HCT116 (cell line): ENCODE measurements at places on chromosomes 12 and 14. TPM values are rescaled to one million over a fixed set of nuclear protein-coding genes. Genes with fewer than 3 reads are reported as not detected.
A peak's percentile ranks its signal among the peaks of the same experiment; 100 is the strongest.

DNA sequence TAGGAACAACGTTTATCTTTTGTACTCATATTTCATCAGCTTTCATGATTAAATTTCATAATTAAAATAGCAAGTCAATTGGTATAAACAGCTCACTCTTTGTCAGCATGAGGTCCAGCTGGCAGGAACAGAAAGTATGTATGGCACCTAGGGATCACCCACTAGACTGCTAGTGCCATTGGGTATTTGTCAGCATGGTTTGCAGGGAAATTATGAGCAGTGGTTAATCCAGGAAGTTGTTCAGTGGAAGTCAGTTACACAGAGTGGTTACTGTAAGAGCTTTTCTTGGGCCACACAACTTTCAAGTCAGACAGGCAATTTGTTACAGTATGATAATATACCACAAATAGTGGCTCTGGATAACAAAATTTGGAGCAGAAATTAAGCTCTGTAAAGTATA, 340.3 kb upstream of the RGS6 start:
- DNase-seq: peak; percentile 16
- peaks cover 10% of the 10 kb centered on the region for H3K4me1 ChIP-seq
- H3K4me3 ChIP-seq: no peak overlapping the region
- no peaks in the 10 kb centered on the region for H3K27me3 ChIP-seq

DNA sequence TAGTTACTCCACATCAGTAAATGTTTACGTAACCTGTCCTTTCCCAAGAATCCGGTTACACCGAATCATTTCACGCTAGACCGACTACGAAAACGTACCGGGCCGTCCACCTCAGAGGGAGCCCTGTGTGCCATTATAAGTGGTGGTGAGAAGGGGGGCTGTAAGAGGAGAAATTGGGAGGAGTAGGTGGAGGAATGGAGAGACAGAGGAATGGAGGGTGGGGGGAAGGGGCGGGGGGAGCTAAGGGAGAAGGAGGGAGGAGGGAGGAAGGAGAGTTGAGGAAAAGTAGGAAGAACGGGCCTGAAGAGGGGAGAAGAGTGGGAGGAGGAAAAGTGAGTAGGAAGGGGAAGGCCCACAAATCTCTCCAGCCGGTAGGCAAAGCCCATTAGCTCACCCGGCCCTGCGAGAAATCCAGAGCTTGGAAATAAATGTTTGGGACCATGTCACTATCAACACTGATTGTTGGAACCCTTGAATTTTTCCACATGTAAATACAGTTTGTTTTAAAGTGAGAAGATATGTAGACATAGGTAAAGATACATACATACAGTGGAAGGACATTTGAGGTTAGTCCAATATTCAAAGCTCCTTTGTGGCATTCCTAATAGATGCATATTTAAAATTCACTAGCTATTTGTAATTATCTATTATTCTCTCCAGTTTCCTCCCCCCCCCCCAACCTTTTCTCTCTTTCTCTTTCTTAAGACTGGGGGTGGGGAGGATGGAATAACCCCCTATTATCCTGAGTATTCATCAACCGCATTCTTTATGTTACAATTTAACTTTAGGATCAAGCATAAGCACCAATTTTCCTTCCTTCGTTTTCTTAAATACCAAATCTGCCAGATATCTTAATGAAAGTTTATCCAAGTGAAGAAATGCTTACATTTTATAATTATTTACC, 2.1 kb upstream of the FOXG1 start:
- no peak for DNase-seq
- H3K27ac ChIP-seq: no peak overlapping the region
- no peaks in the 10 kb centered on the region for H3K4me1 ChIP-seq

DNA sequence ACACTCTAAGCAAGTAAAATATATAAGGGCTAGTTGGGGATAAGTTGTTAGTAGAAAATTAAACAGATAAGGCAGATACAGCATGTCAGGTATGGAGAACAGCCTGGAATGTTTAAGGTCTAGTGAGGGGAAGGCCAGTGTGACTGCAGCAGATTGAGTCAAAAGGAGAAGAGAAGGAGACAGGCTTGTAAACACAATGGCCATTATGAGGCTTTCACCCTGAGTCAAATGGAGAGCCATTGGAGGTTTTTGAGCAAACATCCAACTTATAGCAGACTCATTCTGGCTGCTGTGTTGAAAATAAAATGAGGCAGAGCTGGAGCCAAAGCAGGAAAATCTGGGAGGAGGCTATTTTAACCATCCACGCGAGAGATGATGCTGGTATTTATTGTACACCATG, 142.0 kb downstream of the DUSP6 start:
- no peaks in the 10 kb centered on the region for H3K27me3 ChIP-seq
- no peak overlapping the region for H3K4me3 ChIP-seq
- H3K4me1 ChIP-seq: no peaks in the 10 kb centered on the region

DNA sequence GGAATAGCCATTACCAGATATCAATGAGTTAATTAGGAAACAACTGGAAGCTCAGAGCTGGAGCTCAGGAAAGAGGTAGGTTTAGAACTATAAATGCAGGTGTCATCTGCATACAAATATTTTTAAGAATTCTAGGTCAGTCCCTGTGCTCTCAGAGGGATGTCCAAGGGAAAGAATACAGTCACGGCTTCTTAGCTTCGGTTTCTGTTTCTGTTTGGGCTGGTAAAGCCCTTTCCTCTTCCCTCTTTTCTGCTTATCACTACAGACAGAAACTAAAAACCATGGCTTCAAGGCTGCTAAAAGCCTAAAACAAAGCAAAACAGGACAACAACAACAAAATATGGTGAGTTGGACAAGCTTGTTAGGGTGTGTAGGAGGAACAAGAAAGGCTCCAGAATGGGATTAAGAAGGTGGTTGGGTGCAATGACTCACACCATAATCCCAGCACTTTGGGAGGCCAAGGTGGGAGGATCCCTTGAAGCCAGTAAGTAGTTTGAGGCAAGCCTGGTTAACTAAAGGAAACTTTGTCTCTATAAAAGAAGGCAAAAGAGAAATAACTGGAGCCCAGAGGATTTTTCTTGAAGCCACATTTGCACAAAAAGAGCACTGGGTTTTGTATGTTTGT, 113.0 kb downstream of the SEC23A start:
- no peak overlapping the region for H3K27ac ChIP-seq
- no peak overlapping the region for H3K4me3 ChIP-seq
- peaks cover 3% of the 10 kb centered on the region; the same call in 1 of the 2 replicates for H3K27me3 ChIP-seq
- no peak for DNase-seq

- DNase-seq: peak; percentile 26
- H3K27ac ChIP-seq: no peak overlapping the region
- H3K4me1 ChIP-seq: peaks cover 18% of the 10 kb centered on the region
- H3K36me3 ChIP-seq: peaks cover 15% of the 10 kb centered on the region; the same call in 1 of the 2 replicates
These were observed 67.4 kb downstream of the LGMN start for GRCh38 chr14:92680781-92681650.

- no peak overlapping the region for H3K4me3 ChIP-seq
- no peaks in the 10 kb centered on the region for H3K4me1 ChIP-seq
- H3K27ac ChIP-seq: no peak overlapping the region
- no peak for DNase-seq
- H3K27me3 ChIP-seq: no peaks in the 10 kb centered on the region
These were observed 114.9 kb upstream of the PWP1 start for GRCh38 chr12:107570721-107571120.

- H3K27ac ChIP-seq: no peak overlapping the region
- no peaks in the 10 kb centered on the region for H3K27me3 ChIP-seq
- H3K4me1 ChIP-seq: no peaks in the 10 kb centered on the region
- no peak overlapping the region for H3K4me3 ChIP-seq
- DNase-seq: no peak
These were observed 928.7 kb downstream of the LRFN5 start for GRCh38 chr14:42535397-42535796.

DNA sequence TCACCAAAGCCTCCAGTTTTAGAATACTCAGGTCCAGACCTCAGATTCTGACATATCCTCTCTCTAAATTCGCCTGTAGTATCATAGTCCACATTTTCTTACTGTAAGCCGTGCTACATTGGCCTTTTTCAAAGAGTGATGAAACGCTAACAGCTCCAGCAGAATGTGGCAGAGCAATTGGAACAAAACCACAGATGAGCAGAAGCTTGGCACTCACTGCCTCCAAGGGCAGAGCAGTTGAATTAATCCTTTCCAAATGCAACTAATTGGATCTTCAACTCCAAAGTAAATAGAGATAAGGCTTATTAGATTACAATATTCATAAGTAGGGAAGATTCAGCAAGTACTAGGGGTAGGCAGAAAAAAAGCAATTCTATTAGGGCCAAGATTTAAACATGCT, 128.3 kb downstream of the SLC35F4 start:
- no peaks in the 10 kb centered on the region for H3K4me1 ChIP-seq
- no peak for DNase-seq
- H3K4me3 ChIP-seq: no peak overlapping the region
- H3K36me3 ChIP-seq: no peaks in the 10 kb centered on the region
- no peak overlapping the region for H3K27ac ChIP-seq
- H3K27me3 ChIP-seq: no peaks in the 10 kb centered on the region

- no peak overlapping the region for H3K4me3 ChIP-seq
- no peaks in the 10 kb centered on the region for H3K27me3 ChIP-seq
- H3K27ac ChIP-seq: no peak overlapping the region
- DNase-seq: no peak
- H3K36me3 ChIP-seq: no peaks in the 10 kb centered on the region
These were observed 7.0 kb upstream of the TINF2 start for GRCh38 chr14:24249230-24250021.

DNA sequence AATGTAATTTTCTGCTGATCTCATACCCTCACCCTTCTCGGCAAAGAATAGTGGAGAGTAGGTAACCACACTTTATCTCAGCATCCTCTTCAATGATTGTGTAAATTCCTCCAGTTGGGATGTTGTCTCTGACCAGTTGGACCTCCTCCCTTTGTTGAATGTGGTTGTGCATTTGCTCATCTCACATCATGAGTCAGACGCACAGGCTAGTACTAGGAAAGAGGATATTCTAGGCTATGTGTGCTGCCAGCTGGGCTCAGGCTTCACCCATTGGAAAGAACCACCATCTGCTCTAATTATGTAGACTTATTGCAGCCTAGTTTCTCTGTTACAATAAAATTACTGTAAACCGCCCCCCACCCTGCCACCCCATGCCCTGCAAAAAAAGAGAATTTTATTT, 90.3 kb downstream of the LMO3 start:
- no peaks in the 10 kb centered on the region for H3K4me1 ChIP-seq
- H3K36me3 ChIP-seq: no peaks in the 10 kb centered on the region
- DNase-seq: no peak
- no peak overlapping the region for H3K27ac ChIP-seq
- no peaks in the 10 kb centered on the region for H3K27me3 ChIP-seq

DNA sequence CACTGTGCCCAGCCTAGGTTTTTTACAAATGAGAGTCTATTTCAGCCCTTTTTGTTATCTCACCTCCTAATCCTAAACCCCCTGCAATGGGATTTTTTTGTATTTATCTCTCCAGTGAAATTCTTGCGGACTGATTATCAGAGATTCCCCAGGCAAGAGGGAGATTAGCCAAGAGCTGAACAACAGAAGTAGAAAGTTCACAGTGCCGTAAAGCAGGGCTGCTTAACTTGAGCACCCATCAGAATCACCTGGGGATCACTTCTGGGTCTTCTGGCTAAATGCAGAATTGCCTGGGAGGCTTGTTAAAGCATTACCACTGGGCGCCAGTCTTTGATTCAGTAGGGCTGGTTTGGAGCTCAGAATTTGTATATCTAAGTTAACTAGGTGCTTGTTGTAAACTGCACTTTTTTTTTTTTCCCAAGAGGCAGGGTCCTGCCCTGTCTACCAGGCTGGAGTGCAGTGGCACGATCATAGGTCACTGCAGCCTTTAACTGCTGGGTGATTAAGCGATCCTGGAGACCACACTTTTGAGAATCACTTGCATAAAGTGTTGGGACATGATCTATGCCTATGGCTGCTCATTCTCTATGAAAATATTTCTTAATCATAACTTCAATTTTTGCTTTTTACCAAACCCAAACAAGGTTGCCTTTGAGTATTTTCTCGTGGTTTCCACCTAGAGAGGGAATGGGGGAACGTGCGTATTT, 1.1 kb upstream of the DPPA3 start:
- no peaks in the 10 kb centered on the region for H3K27me3 ChIP-seq
- H3K4me3 ChIP-seq: no peak overlapping the region
- H3K27ac ChIP-seq: no peak overlapping the region
- no peaks in the 10 kb centered on the region for H3K36me3 ChIP-seq
- H3K4me1 ChIP-seq: no peaks in the 10 kb centered on the region

- H3K36me3 ChIP-seq: no peaks in the 10 kb centered on the region
- H3K4me3 ChIP-seq: no peak overlapping the region
- DNase-seq: no peak
- H3K27ac ChIP-seq: no peak overlapping the region
- no peaks in the 10 kb centered on the region for H3K4me1 ChIP-seq
These were observed 4.8 kb downstream of the GUCY2C start for GRCh38 chr12:14691560-14691959.

DNA sequence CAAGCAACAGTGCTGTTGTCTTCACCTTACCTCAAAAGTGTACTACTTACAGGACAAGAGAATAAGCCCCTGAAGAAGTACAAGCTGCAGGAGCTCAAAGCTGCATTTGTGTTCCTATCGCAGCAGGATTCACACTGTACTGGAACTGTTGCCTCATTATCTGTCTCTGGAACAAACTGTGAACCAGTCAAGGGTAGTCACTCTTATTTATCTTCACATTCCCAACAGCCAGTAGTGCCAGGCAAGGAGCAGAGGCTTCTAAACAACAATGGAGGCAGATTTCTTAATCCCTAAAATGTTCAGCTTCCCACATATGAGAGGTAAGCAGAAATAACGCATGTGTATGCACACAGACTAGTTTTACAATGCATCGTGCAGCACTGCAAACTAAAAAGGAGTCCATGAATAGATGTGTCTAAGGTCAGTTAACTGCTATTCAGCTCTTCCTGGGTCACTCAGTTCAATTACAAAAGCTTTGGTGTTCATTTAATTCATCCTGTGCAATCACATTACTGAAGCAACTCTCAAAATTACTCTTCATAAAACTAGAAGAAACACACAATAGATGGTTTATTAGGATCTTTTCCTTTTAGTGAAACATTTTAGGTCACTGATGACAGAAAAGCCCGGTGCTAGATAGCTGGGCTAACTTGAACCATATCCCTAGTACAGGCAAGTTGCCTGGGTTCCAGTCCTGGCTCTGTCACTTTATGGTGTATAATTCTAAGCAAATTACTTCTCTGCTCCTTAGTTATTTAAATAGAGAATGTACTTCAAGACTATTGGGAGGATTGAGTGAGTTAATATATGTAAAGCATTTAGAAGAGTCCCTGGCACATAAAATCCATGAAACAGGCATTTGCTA, 2.7 kb downstream of the APPL2 start:
- no peaks in the 10 kb centered on the region for H3K27me3 ChIP-seq
- no peak for DNase-seq
- H3K27ac ChIP-seq: no peak overlapping the region

SIRT4 gene
- total RNA-seq: 2.8 TPM

NGB gene
- not detected for total RNA-seq

FBLN5 gene
- 3.3 TPM for total RNA-seq
